NCI-H1092 (cell line): ENCODE measurements at places on chromosomes 3 and 15.

- no peak for DNase-seq
Measured at GRCh38 chr3:192696943-192697587, 30.3 kb downstream of the FGF12 start.

GRCh38 chr15:90576711-90577389 lies 47.1 kb downstream of the CRTC3 start:
- DNase-seq: no peak

- DNase-seq: no peak
Measured at GRCh38 chr15:97078591-97078990, 748.1 kb downstream of the NR2F2 start.

- no peak for DNase-seq
Measured at GRCh38 chr3:144317961-144318360, 346.3 kb downstream of the DIPK2A start.

DNA sequence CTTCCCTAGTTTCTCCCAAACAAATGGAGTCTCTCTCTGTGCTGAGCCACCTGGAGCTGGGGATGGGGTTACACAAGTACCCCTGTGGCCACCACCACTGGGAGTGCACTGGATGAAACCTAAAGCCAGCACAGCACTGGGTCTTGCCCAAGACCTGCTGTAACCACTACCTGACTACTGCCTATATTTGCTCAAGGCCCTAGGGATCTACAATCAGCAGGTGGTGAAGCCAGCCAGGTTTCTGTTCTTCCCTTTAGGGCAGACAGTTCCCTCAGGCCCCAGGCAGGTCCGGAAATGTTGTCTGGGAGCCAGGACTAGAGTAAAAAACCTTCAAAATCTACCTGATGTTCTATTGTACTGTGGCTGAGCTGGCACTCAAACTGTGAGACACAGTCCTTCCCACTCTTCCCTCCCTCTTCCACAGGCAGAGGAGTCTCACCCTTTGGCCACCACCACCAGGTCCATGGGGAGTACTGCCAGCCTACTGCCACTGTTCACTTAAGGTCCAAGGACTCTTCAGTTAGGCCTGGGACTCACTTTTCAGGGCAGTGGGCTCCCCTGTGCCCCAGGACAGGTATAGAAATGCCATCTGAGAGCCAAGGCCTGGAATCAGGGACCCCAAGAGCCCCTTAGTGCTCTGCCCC lies 23.8 kb downstream of the C3orf20 start:
- no peak for DNase-seq

DNA sequence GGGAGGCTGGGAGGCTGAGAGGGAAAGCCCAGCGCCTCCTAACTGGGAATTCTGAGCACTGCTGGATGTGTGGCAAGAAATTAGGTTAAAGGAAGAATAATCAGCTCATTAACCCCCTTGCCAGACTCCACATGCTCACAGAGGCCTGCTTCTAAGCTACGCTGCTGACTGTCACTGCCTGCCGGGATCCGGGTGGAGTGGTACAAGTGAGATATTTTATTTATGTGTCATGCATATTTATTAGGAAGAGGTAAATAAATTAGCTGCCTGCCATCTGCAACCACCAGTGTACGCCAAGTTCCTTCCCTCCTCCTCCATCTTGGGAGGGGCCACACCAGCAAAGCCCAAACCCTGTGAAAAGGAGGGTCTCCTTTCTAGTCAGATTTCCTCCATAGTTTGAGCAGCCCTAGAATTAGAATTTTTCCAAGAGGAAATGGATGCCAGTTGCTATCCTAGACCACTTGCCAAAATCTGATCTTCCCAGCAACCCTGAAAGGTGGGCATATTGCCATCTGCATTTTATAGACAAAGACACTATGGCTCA lies 43.5 kb upstream of the GRIP2 start:
- DNase-seq: no peak

DNA sequence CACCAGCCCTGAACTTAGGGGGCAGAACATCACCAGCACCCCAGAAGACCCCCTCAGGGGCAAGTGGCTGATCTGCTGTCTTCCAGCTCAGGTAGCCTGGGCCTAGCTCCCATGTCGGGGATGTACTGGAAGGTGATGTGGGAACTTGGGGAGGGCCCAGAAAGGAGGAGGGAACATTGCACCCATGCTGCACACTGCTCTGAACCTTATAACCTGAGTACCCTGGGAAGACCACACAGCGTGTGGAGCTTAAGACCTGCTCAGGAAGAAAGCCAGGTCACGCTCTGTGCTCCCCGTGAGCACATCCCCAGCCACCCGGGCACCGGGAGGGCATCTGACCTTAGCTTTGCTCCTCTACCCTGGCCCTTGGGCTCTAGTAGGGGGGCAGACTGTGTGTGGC lies 159.4 kb downstream of the ATP10A start:
- DNase-seq: no peak

- DNase-seq: no peak
Measured at GRCh38 chr3:154931484-154931883, 148.6 kb upstream of the MME start.

GRCh38 chr3:128448491-128448890 lies 18.2 kb downstream of the DNAJB8 start:
- DNase-seq: no peak

DNA sequence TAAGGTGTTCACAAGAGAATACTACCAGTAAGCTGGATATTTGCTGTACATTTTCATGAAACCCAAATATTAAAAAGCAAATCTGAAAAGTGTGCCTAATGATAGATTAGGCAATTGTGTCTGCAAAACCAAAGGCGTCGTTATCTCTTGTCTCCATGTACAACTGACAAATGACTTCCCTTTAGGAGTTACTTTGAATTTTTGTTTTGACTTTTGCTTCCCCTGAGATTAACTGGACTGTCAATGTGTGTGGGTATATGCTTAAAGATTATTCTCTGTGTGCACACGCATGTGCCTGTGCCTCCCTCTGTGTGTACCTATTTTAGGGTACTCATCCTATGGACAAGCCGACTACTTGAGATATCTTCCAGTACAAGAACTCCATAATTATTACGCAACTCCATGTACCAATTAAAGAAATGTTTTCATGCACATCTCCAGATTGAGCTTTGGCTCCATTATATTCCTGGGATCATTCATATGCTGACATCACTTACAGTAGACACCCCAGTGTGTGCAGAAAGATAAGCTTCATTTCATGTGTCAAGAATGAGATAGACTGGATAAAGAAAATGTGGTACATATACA lies 431.2 kb upstream of the ADAMTS9 start:
- no peak for DNase-seq
